Epithelial cell of umbilical artery (primary cell): ENCODE measurements at places on chromosomes 1 and 21. TPM values are rescaled to one million over a fixed set of nuclear protein-coding genes. Genes with fewer than 3 reads are reported as not detected.

Gene OR2T29
- not detected in 2 replicates for total RNA-seq

Gene ZNF496
- 20.8 and 22.0 TPM in 2 replicates for total RNA-seq

Gene FAM131C
- not detected in 2 replicates for total RNA-seq

Gene PTGFR
- total RNA-seq = 0.32 and 1.1 TPM in 2 replicates

Gene MTOR
- total RNA-seq = 28.9 and 35.6 TPM in 2 replicates

Gene ZDHHC18
- 5.5 and 5.9 TPM in 2 replicates for total RNA-seq

Gene ZYG11A
- 0.65 and 0.91 TPM in 2 replicates for total RNA-seq

Gene MROH9
- total RNA-seq = not detected in 2 replicates

Gene SLC22A15
- total RNA-seq = under 0.01 TPM in 1 of 2 replicates, not detected in the other

Gene KMO
- total RNA-seq = under 0.01 TPM in 1 of 2 replicates, not detected in the other

Gene F13B
- total RNA-seq = not detected in 2 replicates

Gene SPATA17
- total RNA-seq = under 0.01 TPM in 1 of 2 replicates, not detected in the other

Gene ADGRL2
- 50.0 and 64.6 TPM in 2 replicates for total RNA-seq

Gene DCDC2B
- total RNA-seq = not detected in 2 replicates

Gene GPR153
- 1.4 and 1.9 TPM in 2 replicates for total RNA-seq

Gene FAAH
- 0.32 and 2.1 TPM in 2 replicates for total RNA-seq

Gene LRRC53
- not detected in 2 replicates for total RNA-seq

Gene EDN2
- total RNA-seq = not detected in 2 replicates

Gene NEK7
- 123 and 245 TPM in 2 replicates for total RNA-seq

Gene COL24A1
- total RNA-seq = under 0.01 TPM in 1 of 2 replicates, not detected in the other

Gene VWA1
- 0.91 and 1.6 TPM in 2 replicates for total RNA-seq

Gene CD5L
- total RNA-seq = not detected in 2 replicates

Gene TTC34
- total RNA-seq = under 0.01 and 0.15 TPM in 2 replicates

Gene C1orf94
- not detected in 2 replicates for total RNA-seq

Gene SPRR2B
- total RNA-seq = not detected in 2 replicates

Gene VWA5B1
- not detected in 2 replicates for total RNA-seq
